ENCODE measurements at places on chromosomes 2 and 18.

DNA sequence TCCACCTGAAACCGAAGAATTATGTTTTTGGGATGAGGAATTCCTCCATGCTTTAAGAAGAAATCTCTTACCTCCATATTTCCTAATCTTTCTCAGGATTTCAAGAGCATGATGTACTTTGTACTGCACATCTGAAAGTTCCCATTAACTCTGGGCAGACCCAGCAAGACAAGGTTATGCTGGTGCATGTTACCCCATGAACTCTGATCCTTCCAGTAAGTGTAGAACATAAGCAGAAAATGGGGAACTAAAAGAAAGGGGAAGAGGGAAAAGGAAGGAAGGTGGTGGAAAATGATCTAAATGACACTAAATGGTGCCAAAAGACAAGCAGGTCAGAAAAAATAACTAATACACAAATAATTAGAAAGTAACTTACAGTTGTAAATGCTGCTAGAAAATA, 50.7 kb downstream of the STRN start:
- no peak for DNase-seq

- DNase-seq = no peak
Observed at GRCh38 chr2:120227111-120227991, 4.2 kb upstream of the TMEM185B start.

GRCh38 chr2:104846786-104847585, 6.9 kb upstream of the POU3F3 start:
- no peak for DNase-seq

GRCh38 chr2:240567137-240567871, 980 bp upstream of the RNPEPL1 start:
- DNase-seq = peak; percentile 66

GRCh38 chr2:1231466-1232063, 181.7 kb upstream of the TPO start:
- DNase-seq = no peak

GRCh38 chr2:127658641-127659407, 12.9 kb downstream of the GPR17 start:
- no peak for DNase-seq

DNA sequence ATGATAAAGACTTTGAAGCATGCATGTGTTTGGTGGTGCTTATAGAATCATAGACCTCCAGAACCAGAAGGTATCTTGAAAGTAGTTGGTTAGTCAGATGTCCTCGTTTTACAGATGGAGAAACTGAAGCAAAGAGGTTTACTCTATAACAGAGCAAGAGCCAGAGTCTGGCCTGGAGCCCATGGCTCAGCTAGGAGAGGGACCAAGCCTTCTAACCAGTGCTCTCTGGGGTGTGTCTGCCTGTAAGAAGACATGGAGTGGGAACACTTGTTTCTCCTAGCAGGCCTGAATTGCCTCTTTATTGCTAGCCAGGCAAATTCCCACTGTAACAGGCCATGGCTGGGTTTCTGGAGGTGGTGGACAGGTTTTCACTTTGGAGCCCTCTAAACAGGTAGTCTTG, 67.9 kb downstream of the CD8B2 start:
- no peak for DNase-seq

DNA sequence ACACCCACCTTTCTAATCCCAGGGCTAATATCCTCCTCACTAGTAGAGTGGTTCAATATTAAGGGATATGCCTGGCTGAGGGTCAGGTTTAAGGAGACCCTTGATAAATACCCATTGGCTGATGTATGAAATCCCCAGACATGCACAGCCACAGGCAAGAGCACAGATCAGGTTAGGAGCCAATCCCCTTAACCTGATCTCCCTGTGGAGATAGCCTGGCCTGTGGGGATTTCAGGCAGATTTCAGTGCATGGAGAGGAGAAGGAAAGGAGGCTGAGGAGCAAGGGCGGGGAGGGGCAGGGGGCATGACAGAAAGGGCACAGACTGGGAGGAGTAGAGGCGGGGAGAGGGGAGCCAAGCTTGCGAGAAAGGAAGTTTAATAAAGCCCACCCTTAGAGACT, 129.0 kb downstream of the LOXHD1 start:
- DNase-seq = no peak

GRCh38 chr18:6249788-6250187, 164.9 kb downstream of the L3MBTL4 start:
- no peak for DNase-seq

DNA sequence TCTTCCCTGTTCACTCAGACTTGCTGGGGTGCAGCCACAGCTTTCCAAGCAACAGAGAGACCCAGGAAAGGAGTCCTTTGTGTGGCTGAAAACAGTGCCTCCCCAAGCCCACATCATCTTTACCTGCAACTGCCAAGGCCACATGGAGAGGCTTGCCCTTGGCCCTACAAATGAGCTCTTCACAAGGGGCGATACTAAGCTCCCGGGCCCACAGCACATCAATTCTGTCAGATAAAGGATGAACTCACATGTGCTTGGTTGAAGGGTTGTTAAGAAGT, 42.3 kb upstream of the SH3RF3 start:
- no peak for DNase-seq

- DNase-seq = peak; percentile 90
Observed at GRCh38 chr2:219308142-219309101, 779 bp downstream of the PTPRN start.

- DNase-seq = no peak
Observed at GRCh38 chr2:134365356-134365755, 111.5 kb downstream of the MGAT5 start.

GRCh38 chr18:78799382-78800089, 180.1 kb upstream of the SALL3 start:
- DNase-seq = no peak

GRCh38 chr2:165874445-165875039, 79.0 kb downstream of the TTC21B start:
- DNase-seq = no peak

GRCh38 chr2:210503725-210504191, 27.2 kb upstream of the LANCL1 start:
- DNase-seq = no peak

DNA sequence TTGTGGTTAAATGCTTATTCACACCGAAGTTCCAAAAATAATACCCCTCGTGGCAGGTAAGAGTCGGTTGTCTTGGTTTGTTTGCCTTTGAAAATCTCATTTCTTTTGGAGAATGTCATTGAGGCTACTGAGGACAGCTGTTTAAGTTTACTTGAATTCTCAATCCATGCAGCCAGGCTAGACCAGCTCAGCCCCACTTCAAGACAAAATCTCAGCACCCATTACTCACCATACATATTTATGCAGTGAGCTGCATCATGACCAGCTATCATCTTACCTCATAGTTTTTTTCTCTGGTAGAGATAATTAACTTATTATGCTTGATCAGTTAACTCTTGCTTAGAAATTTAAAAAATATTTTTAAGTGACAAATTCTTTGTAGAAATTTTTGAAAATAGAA, 115.9 kb downstream of the HAUS1 start:
- DNase-seq = no peak

DNA sequence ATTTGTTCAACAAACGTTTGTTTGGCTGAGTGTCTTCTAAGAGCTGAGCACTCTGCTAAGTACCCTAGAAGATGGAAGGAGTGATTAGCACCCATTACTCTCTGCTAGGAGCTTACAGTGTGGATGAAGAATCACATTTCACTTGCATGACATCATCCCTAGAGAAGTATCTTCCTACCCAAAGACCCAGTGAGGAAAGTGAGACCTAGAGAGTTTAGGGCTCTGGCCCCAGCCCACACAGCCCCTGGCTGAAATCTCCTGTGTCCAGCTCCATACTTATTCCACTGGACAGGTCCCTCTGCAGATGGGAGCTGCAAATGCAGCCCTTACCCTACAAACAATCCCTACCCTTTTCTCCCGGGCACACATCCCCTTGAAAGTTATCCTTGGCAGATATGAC, 26.8 kb upstream of the EPAS1 start:
- no peak for DNase-seq

GRCh38 chr2:152622219-152622618, 95.0 kb downstream of the PRPF40A start:
- no peak for DNase-seq

- DNase-seq = peak; percentile 87
Observed at GRCh38 chr2:69306822-69307578, 80.0 kb downstream of the GFPT1 start.

- no peak for DNase-seq
Observed at GRCh38 chr18:21393986-21394385, 152.0 kb downstream of the GREB1L start.

GRCh38 chr2:137172162-137172561, 406.8 kb downstream of the THSD7B start:
- DNase-seq = no peak

DNA sequence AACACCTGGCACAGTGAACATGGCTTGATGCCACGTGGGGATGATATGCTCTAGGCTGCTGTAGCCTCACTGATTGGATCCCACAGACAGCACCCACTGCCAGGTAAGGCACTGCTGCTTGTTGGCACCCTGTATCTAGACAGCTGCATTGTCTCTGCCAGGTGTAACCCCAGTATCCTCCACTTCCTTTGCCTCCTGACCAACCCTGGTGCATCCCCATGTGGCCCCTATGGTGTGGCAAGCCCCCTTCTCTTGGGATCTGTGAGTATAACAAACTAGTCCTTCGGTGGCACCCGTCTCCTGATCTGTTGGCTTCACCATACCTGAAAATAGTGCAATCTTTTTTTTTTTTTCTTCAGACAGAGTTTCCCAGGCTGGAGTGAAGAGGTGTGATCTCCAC, 11.1 kb downstream of the TEX51 start:
- no peak for DNase-seq

DNA sequence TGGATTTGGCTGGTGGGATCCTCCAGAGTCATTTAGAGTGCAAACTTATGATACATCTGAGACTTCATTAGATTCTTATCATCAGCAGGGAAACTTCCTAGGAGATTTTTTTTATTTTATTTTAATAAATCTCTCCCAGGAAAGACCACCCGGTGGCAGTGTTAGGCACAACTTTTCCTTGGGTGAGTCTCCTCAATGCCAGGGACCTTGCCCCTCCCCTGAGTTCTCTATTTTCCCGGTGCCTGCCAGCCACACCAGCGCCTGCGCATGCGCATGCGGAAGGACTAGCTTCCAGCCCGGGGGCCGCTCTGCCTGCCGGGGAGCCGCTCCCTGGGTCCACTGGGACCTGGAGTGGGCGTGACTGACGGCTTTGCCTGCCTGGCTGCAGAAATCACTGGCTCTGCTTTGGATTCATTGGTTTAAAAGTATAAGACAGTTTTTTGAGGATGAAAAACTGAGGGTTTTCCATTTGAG, 86.6 kb downstream of the TMEM182 start:
- peak; percentile 63 for DNase-seq

DNA sequence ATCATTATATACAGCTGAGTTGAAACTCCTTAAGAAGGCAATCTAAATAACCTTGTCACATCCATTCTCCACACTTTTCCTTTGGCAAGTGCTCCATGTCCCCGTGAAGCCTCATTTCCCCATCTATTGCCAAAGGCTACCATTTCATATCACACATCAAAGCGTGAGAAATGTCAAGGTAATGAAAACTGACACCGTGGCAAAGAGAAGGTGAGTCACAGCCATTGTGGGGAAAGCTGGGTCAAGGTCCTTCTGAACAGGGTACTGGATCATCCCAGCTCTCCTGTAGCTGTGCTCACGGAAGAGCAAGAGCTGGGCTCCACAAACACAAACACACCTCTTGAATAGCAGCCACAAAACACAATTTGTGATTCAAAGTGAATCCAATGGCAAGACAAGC, 58.2 kb upstream of the REG3G start:
- DNase-seq = no peak

DNA sequence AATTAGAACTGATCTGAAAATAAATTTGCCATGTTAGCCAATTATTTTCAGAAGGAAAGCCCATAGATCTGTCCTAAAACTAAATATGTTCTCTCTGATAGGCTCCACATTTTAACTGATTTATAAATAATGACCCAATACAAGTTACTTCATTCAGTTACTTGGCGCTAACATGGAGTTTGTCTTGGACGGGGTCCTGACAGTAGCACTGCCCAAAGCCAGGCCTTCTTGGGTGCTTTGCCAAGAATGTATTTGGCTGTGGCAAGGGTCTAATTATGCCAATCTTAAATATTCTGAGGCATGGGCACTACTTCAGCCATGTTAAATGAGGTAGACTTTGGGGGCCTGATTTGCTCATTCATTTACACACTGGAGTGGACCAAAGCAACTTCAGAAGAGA, 135.0 kb upstream of the PKDCC start:
- DNase-seq = no peak

DNA sequence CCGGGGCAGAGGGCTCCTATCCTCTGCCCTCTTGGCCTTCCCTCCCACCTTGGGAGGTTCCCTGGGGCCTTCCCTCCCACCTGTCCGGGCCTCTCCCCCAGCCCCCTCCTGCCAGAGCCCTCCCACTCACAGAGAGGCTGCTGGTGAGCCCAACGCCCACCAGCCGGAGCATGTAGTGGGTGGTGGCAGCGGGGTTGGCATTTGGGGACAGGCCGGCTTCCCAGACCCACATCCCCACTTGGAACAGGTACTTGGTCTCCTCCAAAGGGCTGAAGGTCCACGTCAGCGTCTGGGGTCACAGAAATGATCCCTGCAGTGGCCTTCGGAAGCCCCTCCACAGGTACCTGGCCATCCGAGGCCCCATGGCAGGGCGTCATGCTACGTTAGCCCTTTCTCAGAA, 19.3 kb downstream of the CFAP65 start:
- no peak for DNase-seq

GRCh38 chr2:229660951-229661350, 53.4 kb downstream of the DNER start:
- no peak for DNase-seq

GRCh38 chr2:181112916-181113315, 132.5 kb downstream of the UBE2E3 start:
- no peak for DNase-seq

DNA sequence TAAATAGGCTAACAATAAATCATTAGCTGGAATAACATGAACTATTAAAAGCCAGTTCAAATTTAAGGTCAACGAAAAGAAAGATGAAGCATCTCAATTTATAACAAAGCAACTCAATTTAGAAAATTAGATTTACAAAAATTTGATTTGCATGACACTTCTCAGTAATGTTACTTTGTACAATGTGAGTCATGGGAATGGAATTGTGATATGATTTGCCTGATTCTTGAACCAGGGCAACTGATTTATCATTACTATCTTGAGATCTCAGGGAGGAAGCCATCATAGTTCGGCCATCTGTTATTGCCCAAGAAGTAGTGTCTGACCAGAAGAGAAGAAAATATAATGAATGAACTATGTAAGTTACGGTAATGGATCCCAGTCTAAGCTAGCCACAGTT, 193.1 kb downstream of the RIT2 start:
- DNase-seq = no peak

DNA sequence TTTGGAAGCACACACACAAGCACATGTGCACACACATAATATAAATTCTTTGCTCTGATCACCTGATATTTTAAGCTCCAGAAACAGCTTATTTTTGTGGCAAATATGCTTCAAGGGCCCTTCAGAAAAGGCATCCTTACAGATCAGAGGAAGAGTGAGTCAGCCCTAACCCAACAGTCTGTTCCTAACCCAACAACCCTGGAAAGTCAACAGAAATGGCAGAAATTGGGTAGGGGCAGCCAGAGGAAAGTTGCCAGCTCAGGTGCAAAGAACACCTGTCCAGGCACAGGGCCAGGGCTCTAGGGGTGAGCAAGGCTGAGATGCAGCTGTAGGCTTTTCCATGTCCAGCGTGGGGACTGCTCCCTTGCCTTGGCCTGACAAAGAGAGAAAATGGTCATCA, 6.4 kb upstream of the NCKAP5 start:
- no peak for DNase-seq
